IMR-90 (cell line): ENCODE measurements at places on chromosomes 1 and 21. TPM values are rescaled to one million over a fixed set of nuclear protein-coding genes. Genes with fewer than 3 reads are reported as not detected.

DNA sequence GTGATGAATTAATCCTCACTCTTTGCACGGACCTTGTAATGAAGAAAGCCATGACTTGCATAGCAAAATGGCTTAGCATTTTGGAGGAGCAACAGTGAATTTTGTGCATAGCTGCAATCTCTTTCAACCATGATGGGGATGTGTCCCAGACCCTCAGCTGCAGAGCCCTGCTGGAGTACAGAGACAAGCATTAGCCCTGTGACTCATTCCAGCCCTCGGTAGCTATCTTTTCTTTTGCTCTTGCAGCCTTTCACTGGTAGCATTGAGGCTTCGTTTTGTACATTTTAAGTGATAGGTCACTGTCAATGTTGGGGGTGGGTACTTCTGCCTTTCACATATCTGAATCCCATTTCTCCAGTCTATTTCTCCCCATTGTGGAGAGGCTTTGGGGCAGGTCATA lies 58.4 kb downstream of the SLC35F3 start:
- no peaks in the 10 kb centered on the region for H3K27me3 ChIP-seq
- H3K27ac ChIP-seq = no peak overlapping the region
- H3K4me1 ChIP-seq = no peaks in the 10 kb centered on the region

Gene KIAA1614
- total RNA-seq = 1.7 and 1.8 TPM in 2 replicates

DNA sequence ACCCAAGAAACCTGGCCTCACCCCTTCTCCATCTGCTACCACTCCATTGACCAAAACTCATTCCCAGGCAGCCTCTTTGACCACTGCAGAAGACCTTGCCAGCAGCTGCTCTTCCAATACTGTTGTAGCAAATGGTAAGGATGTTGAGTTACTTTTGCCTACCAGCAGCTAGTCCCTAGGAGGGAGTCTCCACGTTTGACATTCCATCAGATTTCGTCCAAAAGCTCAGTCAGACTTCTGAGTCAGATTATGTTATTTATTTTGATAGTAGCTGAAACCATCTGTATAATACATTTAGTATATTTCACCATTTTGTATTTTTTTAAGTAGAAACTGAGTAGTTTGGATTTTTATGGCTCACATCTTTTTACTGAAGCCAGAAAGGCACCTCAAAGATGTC lies 51.5 kb upstream of the WNT2B start:
- H3K4me3 ChIP-seq = no peak overlapping the region
- H3K4me1 ChIP-seq = peaks cover 30% of the 10 kb centered on the region
- peaks cover 27% of the 10 kb centered on the region for H3K36me3 ChIP-seq
- DNase-seq = peak; percentile 94
- H3K27ac ChIP-seq = peak overlapping the region; percentile 80

Gene AXDND1
- under 0.01 TPM in 1 of 2 replicates, not detected in the other for total RNA-seq

Gene PLA2G2F
- not detected in 2 replicates for total RNA-seq

DNA sequence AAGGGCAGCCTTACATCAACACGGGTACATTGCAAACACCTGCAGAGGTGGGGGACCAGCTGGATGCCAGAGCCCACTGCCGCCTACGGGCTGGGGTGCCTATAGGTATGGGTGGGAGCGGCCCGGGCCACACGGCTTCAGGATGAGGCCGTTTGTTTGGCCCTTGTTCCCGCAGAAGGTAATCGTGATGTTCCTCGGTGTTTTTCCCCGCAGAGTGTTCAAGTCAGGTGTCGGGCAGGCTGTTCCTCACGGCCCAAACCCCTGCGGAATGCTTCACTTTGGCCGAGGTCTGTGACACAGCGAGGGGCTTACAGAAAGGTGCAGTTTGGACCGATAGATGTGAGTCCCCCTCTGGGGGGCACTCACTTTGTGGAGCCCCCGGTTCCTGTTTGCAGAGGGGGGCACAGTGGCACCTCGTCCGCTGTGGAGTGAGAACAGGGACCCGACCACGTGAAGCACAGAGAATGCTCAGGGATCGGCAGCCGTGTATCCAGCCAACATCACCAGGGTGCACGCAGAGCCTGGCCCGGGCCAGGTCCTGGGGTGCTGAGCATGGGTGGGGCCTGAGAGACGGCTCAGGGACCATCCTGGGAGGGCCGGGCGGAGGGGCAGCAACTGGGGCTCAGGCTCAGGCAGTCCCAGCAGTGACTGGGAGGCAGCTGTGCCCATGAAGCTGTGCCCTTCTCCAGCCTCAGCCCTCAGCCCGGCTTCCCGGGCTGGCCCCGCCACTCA lies 453 bp upstream of the TTLL10 start:
- H3K36me3 ChIP-seq = no peaks in the 10 kb centered on the region
- H3K4me3 ChIP-seq = no peak overlapping the region
- H3K27ac ChIP-seq = no peak overlapping the region

GRCh38 chr1:6777813-6778212 lies 7.4 kb upstream of the CAMTA1 start:
- no peaks in the 10 kb centered on the region for H3K36me3 ChIP-seq
- no peak overlapping the region for H3K27ac ChIP-seq
- H3K27me3 ChIP-seq = no peaks in the 10 kb centered on the region
- DNase-seq = no peak
- no peaks in the 10 kb centered on the region for H3K4me1 ChIP-seq
- H3K4me3 ChIP-seq = no peak overlapping the region

Gene ARMH1
- 0.28 and 0.36 TPM in 2 replicates for total RNA-seq

DNA sequence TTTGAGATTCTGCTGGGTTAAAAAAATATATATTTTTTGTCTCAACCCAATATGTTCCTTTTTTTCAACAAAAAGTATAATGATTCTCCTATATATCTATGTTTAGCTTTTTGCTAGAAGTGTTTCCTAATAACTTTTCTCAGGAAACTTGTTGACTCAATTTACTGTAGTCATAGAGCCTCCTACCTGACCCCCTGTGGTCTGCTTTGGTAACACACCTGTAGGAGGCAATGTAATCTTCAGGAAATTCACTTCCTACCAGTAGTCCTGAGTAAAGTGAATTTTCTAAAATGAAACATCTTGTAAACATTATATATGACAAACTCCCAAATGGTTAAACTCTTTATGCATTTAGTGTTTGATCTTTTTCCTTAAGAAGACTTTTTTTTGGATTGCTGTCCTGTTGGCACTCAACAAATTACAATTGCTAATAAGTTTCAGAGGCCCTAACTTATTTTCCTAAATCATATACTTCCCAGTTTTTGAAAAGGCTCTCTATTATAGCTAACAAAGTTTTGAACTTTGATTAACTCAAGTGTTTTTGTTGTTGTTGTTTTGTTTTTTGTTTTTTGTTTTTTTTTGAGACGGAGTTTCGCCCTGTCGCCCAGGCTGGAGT lies 118.3 kb downstream of the OLFML2B start:
- no peaks in the 10 kb centered on the region for H3K27me3 ChIP-seq
- H3K4me1 ChIP-seq = peaks cover under 1% of the 10 kb centered on the region; the same call in 1 of the 2 replicates
- DNase-seq = peak; percentile 20
- H3K4me3 ChIP-seq = no peak overlapping the region

- H3K4me3 ChIP-seq = no peak overlapping the region
- H3K27me3 ChIP-seq = peaks cover 22% of the 10 kb centered on the region
- H3K4me1 ChIP-seq = 0 out of 2 replicates have a peak, but pooled peaks cover 2% of the 10 kb centered on the region
Observed at GRCh38 chr1:210315529-210315928, 13.2 kb upstream of the HHAT start.

DNA sequence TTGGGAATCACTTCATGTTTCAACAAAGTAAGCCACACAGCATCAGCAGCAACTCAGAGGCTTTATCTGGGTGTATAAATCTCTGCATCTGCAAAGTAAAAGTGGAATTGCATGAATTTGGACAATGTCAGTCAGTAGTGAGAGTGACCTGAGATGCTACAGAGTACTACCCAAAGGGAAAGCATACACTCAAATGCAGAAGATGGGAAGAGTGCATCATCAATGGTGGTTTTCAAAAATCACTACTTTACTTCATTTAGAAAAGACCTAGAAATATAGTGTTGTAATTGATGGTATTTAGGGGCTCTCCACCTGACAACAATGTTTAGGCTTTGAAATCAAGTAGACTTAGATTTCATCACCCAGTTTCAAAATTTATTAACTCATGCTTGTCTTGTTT lies 24.5 kb upstream of the PKN2 start:
- H3K27me3 ChIP-seq = no peaks in the 10 kb centered on the region
- no peak overlapping the region for H3K27ac ChIP-seq
- no peaks in the 10 kb centered on the region for H3K4me1 ChIP-seq

GRCh38 chr1:13793088-13793730 lies 93.2 kb downstream of the PRDM2 start:
- DNase-seq = no peak
- no peak overlapping the region for H3K27ac ChIP-seq
- peaks cover 17% of the 10 kb centered on the region for H3K36me3 ChIP-seq

DNA sequence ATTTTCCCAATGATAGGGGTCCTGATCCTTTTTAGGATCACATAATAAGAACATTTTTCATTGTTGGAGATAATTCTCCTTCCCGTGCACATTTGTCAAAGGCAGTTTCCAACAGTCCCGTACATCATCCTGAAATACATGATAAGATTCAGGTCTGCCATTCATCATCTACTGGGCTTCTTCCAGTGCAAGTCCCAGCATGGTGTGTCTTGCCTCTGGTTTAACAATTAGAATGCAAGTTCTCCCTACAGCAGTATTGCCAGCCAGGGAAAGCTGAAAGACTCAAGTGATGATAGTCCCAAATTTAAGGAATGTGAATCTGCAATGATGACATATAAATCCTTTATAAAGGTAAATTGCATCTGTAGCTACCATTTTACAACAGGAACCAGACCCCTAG lies 146.2 kb downstream of the DAB1 start:
- H3K4me3 ChIP-seq = no peak overlapping the region
- H3K36me3 ChIP-seq = no peaks in the 10 kb centered on the region
- DNase-seq = no peak
- H3K4me1 ChIP-seq = no peaks in the 10 kb centered on the region; the same call in 1 of the 2 replicates

Gene GPR37L1
- not detected in 2 replicates for total RNA-seq

DNA sequence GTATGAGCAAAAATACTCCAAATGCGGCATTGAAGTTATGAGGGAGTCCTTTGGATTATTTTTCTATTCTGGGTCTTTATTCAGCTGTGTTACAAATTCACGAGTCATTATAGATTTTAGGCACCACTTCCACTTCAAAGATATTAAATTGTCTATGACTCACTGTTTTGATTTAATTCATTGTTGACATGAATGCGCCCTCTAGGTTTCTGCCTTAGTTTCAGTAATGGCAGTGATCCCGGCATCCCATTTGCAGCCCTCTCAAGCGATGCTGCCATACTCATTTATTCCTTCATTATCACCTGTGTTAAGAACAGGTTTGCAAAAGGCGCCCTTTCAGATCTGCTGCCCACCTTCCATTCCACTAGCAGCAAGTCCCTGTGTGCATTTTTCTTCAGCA lies 14.0 kb downstream of the RSPO1 start:
- DNase-seq = no peak
- no peak overlapping the region for H3K27ac ChIP-seq
- no peaks in the 10 kb centered on the region for H3K4me1 ChIP-seq
- H3K36me3 ChIP-seq = no peaks in the 10 kb centered on the region

DNA sequence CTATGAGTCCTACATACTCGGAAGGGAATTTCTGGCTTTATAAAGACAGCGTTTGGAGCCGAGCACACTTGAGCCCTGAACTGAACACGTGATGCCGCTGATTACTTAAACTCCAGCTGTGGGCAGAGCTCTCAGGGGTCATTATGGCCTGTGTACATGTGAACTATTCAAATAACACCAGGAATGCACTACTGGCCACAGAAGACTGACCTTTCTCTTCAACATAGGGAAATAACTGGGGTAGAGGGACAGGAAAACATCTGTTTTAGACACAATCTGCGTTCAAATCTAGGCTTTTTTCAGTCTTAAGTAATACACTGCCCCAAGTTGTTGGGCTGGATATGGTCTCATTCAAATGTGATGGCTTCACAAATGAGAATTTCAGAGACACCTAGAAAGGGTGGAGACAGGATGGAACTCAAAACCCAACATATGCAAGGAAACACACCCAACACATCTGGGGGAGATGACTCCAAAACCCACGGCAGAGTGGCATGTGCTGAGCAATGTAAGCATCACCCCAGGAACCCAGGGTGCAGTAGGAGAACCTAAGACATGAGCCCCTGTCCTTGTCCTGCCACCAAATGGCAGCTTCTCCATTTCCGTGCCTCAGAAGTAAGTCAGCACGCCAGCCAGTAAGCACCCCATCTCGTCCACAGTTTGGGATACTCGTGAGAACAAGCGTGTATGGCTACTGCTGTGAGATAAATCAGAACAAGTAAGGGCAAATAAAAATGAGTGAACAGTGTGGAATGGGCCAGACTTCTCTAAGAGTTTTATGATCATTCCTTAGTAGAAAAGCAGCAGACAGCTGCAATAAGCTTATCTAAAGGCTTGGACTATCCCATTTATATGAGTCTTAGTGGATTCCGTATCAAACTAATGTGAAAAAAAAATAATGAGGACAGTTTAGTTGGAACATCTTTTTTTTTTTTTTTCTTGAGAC lies 24.9 kb downstream of the NID1 start:
- peaks cover 6% of the 10 kb centered on the region for H3K4me1 ChIP-seq
- H3K27me3 ChIP-seq = no peaks in the 10 kb centered on the region
- no peak overlapping the region for H3K4me3 ChIP-seq
- H3K36me3 ChIP-seq = peaks cover 32% of the 10 kb centered on the region
- DNase-seq = peak; percentile 79

GRCh38 chr1:178142806-178143205 lies 48.9 kb downstream of the RASAL2 start:
- no peaks in the 10 kb centered on the region for H3K4me1 ChIP-seq
- no peak overlapping the region for H3K27ac ChIP-seq
- no peaks in the 10 kb centered on the region for H3K27me3 ChIP-seq
- H3K4me3 ChIP-seq = no peak overlapping the region
- H3K36me3 ChIP-seq = no peaks in the 10 kb centered on the region
